ENCODE measurements at places on chromosomes 12 and 14.

- H3K27ac ChIP-seq: no peak within 1 kb of the TSS
- H3K4me3 ChIP-seq: no peak within 1 kb of the TSS
- peaks cover 6% of the 10 kb centered on the region for H3K4me1 ChIP-seq
- peaks cover 11% of the 10 kb centered on the region for H3K27me3 ChIP-seq
- no peak for DNase-seq
Observed at GRCh38 chr12:54364413-54364812, at the start of gene GPR84. GPR84 (minus strand) TSS chr12:54364486; CDS start chr12:54363851, 635 bp downstream.

- DNase-seq: no peak
- no peak overlapping the region for H3K4me3 ChIP-seq
- H3K36me3 ChIP-seq: no peaks in the 10 kb centered on the region
Observed at GRCh38 chr12:126295652-126296051, 1230.4 kb downstream of the AACS start.

DNA sequence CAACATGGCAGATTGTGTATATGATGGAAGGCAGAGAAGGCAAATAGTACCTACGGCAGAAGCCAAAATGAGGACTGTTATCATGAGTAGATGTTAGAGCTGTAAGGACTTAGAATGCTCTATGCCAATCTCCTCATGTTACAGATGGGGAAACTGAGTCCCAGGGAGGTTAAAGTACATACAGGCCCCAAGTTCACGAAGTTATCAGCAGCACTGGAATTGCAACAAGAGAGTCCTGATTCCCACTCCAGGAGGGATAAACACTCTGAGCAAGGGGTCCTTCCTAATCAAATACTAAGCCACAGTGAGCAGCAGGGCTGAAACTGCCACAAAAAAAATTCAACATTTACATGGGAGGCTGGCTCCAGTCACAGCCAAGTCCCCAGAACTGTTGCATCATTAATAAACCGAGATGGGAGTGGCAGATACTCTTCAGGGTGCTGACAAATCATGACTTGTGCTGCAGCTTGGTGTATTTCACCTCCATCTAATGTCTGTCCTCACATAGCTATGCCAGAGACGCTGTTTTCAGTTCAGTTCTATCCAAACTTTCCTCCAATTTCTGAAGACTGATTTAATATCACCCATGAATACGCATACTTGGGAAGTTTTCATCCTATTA lies 24.2 kb downstream of the NUAK1 start:
- no peak overlapping the region for H3K4me3 ChIP-seq
- no peaks in the 10 kb centered on the region for H3K36me3 ChIP-seq
- DNase-seq: no peak
- no peaks in the 10 kb centered on the region for H3K27me3 ChIP-seq
- H3K4me1 ChIP-seq: peaks cover 36% of the 10 kb centered on the region
- H3K27ac ChIP-seq: no peak overlapping the region

DNA sequence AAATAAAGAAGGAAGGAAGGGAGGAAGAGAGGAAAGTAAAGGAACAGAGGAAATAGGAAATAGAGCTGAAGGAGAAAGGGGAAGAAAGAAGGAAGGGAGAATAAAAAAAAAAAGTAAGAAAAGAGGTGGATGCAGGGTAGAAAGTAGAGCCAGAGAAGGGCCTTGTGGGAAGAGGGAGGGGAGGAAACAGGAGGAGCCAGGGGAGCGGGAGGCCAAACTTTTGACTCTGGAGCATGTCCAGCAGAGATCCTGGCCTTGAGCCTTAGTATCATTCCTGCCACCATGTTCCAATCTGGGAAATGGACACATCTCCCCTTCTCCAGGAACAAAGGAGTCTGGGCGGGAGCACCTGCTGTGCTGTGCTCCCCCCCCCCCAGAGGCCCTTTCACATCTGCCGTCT lies 11.1 kb upstream of the SMUG1 start:
- no peak overlapping the region for H3K4me3 ChIP-seq
- DNase-seq: no peak
- H3K36me3 ChIP-seq: no peaks in the 10 kb centered on the region

GRCh38 chr12:64522807-64523206 lies 70.9 kb downstream of the TBK1 start:
- no peaks in the 10 kb centered on the region for H3K27me3 ChIP-seq
- H3K4me1 ChIP-seq: peaks cover 12% of the 10 kb centered on the region
- H3K36me3 ChIP-seq: no peaks in the 10 kb centered on the region
- peak overlapping the region; percentile 52 for H3K27ac ChIP-seq
- no peak overlapping the region for H3K4me3 ChIP-seq

DNA sequence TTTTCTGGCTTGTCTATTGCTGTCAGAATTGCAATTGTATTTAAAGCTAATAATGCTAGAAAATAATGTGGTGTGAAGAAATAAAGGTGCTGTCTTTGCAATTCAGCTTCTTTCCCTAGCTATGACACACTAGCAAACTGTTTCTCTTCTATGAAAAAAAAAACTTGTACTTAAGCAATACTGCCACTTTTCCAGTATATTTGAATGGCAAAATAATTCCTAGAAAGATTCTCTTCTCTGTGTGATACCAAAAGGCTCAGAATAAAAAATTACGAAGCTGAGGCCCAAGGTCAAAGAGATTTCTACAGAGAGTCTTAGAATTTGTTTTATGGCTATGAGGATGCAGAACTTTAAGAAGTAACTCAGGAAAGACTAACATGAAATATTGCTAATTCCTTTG lies 235.5 kb downstream of the ADAMTS20 start:
- no peaks in the 10 kb centered on the region for H3K4me1 ChIP-seq
- no peaks in the 10 kb centered on the region for H3K36me3 ChIP-seq
- H3K27me3 ChIP-seq: no peaks in the 10 kb centered on the region
- no peak for DNase-seq
